ENCODE measurements at places on chromosomes 16 and 17.

GRCh38 chr16:87535855-87536794 lies 43.3 kb upstream of the ZCCHC14 start:
- DNase-seq, result no peak

DNA sequence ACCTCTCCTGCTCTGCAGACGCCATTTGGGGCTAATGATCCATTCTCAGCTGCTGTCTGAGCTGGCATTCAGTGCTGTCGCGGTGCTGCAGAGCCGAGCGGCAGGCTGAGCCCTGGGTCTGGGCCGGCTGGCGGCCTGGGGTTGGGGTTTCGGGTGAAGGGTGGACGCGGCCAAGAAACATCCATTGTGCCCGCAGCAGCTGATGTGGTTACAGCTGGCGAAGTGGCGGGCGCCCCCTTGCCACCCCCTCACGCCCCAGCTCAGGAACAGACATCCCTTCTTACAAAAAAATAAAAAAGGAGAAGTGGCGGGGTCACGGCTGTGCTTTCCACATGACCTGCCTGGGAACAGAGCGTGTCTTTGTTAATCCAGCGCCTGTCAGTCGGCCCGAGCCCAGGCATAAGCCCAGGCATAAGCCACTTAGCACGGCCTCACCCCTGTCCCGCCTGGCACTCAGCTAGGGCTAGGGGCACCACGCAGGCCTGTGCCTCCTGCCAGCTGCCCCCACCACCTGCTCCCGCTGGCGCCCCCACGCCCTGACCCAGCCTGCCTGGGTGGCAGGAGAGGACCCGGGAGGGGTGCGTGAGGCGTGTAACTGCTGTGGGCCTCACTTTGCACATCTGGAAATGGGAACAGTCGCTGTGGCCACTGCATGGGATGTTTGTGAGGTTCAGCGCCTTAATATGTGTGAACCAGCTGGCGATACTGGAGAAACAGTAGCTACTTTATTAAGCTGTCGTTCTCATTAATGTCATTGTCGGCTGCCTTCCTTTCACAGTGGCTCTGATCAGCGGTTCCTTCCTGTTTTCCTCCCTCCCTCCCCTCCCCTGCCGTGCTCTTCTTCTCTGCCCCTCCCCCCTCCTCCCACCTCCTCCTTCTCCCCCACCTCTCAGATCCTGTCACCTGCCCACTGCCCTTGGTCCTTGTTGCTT lies 197.7 kb upstream of the CIBAR2 start:
- no peak for DNase-seq

GRCh38 chr17:16418685-16419068 lies 3.3 kb downstream of the TRPV2 start:
- DNase-seq, result no peak

GRCh38 chr17:45333702-45334092 lies 16.9 kb upstream of the MAP3K14 start:
- no peak for DNase-seq

GRCh38 chr17:50863221-50863843 lies 2.8 kb downstream of the TOB1 start:
- DNase-seq, result no peak

DNA sequence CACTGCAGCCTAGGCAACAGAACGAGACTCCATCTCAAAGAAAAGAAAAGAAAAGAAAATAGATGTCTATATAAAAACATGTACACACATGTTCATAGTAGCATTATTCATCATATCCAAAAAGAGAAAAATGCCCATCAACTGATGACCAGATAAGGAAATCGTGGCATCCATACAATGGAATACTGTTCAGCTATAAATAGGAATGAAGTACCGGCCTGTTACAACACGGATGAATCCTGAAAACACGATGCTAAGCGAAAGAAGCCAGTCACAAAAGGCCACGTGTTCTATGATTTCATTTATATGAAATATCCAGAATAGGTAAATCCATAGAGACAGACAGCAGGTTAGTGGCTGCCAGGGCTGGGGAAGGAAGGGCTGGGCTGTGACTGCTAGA lies 65.8 kb downstream of the TBC1D16 start:
- DNase-seq, result no peak

GRCh38 chr16:68894714-68895113 lies 51.4 kb downstream of the TANGO6 start:
- DNase-seq, result no peak

DNA sequence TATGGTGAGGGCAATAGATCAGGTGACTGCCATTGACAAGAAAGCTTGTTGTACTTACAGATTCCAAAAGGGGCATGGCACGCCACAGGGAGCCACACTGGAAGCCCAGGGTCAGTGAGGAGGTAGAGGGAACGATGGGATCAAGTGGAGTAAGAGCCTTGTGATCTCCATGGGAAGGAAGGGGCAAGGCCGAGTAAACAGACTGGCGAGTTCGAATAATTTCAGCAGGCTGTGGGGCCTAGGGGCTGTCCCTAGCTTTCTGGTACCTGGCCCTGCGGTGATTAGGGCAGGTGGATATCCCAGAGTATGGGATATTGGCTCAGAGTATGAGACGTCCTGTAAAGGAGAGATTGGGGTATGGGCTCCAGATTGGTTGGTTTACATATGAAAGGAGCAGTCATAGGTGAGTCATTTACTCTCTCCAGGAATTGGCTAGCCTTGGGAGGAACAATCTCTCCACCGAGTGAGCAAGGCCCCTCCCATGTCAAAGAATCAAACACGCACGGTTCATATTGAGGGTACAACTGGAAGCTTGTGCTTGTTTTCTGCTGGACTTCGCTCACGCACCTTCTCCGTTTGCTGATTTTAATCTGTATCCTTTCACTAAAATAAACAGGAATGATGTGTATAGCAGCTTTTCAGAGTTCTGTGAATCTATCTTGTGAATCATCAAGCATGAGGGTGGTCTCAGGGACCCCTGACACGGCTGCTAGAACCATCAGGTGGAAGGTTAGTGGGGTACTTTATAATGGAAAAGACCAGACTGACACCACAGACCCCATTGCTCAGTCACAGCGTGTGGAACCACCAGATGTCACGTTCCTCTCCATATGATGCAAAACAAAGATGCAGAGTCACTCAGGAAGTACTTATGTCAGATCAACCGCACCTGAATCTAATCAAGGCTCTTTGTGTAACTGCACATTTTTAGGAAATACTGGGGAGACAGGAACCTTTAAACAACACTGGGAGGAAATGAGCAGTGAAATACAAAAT lies 27.9 kb downstream of the GABARAPL2 start:
- no peak for DNase-seq

DNA sequence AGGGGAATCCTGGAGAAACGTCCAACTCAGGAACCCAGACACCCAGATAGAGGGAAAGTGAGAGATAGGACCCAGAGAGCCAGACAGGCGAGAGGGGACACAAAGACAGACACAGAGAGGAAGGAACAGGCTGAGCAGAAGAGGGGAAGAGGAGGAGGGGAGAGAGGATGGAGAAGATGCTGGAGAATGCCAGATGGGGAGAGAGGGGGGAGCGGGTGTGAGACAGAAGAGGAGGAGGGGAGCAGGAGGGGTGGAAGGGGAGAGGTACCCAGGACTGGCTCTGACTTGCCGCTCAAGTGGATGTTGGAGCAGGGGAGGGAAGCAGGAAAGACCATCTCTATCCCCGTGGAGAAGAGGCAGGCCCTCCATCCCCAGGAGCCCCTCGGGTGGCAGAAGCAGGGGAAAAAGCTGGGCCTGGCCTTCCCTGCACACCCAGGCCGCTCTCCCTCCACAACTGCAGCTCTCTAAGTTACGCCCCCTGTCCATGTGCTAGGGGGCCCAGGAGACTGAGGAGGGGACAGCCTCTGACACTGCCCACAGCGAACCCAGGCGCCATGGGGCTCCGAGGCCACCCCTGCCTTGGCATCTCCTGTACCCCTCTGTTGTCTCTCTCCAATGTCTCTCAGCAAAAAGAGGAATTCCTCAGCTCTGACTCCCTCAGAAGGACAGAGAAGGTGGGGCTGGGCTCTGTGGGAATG lies 4.8 kb downstream of the PPP1R9B start:
- no peak for DNase-seq

DNA sequence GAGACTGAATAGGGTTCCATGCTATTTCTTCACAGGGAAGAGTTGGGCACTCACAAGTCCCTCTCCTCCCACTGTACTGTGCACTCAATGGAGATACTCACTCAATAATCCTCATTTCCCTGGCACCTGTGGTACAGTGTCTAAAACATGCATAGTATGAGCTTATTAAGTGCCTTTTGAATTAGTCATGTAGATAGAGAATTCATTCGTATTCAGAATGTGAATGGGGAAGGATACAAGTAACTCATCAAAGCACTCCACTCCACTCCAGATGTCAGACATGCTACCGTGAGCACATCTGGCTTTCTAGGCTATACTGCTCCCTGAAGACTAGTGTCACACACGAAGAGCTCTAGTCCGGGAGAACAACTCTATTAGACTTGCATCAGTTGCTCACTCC lies 6.3 kb downstream of the C17orf75 start:
- no peak for DNase-seq

DNA sequence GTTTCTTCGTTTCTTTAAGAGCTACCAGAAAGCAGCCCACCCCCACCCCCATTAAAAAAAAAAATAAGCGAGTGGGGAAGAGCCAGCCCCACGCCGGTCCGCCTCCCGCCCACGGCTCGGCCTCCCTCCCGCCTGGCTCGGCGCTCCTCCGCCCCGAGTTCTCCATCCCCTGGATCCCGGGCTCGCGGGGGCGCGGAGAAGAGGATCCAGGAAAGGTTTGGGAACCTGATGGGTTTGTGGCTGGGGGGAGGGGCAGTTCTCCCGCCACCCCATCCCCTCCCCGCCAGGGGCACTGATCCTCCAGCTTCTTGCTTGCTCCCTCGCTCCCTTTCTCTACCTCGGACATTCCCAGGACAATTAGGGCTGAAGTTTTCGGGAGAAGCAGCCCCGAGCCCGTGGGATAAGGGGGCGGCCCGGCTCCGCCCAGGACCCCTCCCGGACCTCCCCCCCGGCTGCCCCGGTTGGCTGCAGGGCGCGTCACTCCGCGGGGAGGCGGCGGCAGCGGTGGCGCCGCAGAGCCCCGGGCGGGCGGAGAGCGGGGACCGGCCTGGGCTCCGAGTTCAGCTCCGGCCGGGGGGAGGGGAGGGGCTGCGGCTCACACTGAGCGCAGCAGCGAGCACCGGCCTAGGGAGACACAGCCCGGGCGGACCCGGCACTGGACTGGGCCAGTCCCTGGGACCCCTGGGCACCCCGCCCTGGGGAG lies 1.0 kb upstream of the SALL1 start:
- DNase-seq, result no peak

DNA sequence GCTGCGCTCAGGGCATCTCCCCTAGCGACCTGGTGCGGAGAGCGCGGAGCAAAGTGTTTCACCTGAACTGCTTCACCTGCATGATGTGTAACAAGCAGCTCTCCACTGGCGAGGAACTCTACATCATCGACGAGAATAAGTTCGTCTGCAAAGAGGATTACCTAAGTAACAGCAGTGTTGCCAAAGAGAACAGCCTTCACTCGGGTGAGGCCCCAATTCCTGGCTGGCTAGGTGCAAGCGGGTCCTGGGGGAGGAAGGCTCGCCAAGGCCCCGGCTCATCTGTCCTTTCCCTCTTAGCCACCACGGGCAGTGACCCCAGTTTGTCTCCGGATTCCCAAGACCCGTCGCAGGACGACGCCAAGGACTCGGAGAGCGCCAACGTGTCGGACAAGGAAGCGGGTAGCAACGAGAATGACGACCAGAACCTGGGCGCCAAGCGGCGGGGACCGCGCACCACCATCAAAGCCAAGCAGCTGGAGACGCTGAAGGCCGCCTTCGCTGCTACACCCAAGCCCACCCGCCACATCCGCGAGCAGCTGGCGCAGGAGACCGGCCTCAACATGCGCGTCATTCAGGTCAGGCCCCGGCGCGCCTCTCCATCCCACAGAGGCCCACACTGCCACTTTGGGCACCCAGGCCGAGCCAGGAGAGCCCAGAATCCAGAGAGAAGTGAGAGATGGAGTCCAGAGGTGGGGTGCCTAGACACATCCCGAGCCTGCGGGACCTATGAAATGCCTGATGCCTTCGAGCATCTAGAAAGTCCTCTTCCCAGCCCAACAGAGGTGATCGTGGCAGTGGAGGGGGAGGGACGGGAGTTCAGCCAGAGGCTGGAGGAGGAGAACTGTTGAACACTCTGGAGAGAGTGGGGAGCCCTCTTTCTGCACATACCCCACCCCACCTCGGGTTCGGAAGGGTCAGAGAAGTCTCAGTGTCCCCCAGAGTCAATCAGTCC lies 3.3 kb downstream of the LHX1 start:
- DNase-seq, result no peak

GRCh38 chr17:35981246-35981645 lies at the start of gene CCL16:
TSS of gene CCL16 (minus strand) at chr17:35981497. CDS start at chr17:35981420, 77 bp downstream.
- no peak for DNase-seq

- no peak for DNase-seq
Measured at GRCh38 chr16:58510776-58511628, 4.3 kb upstream of the SETD6 start.

DNA sequence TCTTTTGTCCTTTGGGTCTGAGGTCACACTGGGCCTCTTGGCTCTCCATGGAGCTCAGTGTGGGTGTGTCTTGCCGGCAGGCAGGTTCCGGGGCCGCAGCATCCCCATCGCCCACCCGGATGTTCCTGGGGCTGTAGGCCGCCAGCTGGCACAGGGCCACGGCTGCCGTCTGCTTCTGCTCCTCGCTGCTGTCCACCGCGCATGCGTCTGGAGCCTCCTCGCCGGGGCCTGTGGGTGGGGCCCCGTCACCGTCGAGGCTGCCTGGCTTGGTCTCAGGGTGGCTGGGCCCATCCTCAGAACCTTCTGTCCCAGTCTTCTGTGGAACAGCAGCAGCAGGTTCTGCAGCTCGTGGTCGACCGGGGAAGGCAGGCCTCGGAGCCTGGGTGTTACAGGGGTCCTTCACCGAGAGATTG lies 9.6 kb downstream of the ZNF750 start:
- no peak for DNase-seq

- no peak for DNase-seq
Measured at GRCh38 chr16:71853413-71853812, 7.6 kb downstream of the ATXN1L start.

DNA sequence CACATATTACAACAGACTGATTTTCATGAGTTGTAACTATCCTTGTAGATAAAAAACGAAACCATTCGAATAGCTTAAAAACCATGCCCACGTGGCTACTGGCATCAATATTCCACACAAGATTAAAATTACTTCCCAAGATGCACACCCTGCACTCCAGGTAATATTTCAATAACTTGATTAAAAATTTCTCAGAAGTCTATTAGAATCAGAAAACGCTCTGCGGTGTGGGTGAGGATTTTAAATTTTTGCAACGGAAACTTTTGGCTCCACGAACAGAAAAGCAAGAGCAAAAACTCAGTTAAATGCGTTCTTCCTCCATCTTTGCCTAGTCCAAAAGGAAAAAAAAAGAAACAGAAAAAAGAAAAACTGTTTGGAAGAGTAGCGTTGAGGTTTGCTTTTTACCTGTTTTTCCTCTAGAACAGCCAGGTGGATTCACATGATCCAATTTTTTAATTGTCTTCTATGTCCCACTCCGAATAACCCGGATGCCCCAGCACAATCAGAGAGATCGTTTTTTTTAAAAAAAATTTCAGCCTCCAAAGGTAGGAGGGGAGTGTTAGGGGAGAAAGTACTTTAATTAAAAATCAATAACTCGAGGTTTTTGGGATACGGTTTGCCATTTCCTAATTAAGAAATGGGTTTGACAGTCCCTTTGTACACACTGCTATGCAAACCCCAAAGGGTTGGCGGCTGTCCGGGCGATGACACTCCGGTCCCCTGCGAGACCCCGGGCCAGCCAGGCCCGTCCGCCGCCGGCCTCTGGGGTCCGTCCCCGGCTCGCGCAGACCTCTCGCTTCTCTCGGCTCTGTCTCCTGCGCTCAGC lies 708 bp upstream of the NFAT5 start:
- DNase-seq, result no peak

- DNase-seq, result no peak
Measured at GRCh38 chr16:78277321-78278055, 178.0 kb downstream of the WWOX start.

All from stimulated activated CD8-positive, alpha-beta memory T cell treated with anti-CD3 and anti-CD28 coated beads, Interleukin-4, amount 100 ng/mL, for 4 hours (primary cell).